ENCODE measurements at places on chromosomes 11 and 22. TPM values are rescaled to one million over a fixed set of nuclear protein-coding genes. Genes with fewer than 3 reads are reported as not detected.

GRCh38 chr11:31529701-31530100, 20.1 kb downstream of the ELP4 start:
- DNase-seq = no peak

- DNase-seq = peak; percentile 49
Measured at GRCh38 chr22:30582788-30583545, 8.5 kb upstream of the GAL3ST1 start.

GRCh38 chr11:71112990-71113389, 139.4 kb downstream of the SHANK2 start:
- DNase-seq = no peak

- no peak for DNase-seq
Measured at GRCh38 chr11:121291319-121291718, 1.3 kb upstream of the SC5D start.

DNA sequence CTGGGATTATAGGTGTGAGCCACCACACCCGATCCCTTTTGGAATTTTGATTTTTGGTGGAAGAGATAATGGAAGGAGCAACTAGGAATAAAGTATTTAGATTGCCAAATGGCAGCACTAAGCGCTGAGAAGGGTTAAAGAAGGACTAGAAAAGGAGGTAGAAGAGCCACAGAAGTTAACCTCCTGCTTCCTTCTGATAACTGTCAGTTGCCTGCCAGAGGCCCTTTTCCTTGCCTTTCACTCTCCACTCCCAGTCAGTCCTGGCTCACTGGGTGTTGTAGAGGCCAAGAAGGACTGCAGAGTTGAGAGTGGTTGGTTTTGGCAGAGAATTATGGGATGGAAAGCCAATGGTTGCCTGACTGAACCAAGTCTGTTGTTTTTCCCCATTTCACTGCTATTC, 19.3 kb downstream of the ZC3H12C start:
- DNase-seq = no peak

- no peak for DNase-seq
Measured at GRCh38 chr22:45997777-45998637, 21.0 kb upstream of the WNT7B start.

- peak; percentile 32 for DNase-seq
Measured at GRCh38 chr22:23856721-23857605, 712 bp upstream of the SLC2A11 start.

PDXP gene
- total RNA-seq = 2.0 TPM

DNA sequence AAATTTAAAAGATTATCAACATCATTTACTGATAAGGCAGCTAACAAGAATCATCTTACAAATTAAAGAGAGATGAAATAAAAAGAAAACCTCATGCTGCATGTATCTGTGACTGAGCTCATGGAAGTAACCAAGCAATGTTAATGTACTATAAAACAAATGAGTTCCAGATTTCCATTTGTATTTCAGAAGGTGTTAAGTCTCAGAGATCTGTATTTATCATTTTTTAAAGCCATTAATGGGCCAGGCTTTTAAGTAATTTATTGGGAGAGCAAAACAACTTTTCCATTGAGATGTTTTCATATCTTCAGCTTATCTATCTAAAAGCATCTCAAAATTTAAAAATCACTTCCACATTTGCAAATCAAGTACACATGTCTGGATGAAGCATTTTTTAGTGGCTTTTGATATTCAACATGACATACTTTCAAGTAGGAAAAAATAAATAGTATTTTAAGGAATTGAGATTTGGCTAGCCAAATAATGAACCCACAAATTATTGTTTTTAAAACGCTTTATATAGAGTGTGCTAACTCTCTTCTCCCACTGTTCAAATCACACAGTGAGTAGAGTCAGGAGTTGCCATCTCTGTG, 17.9 kb upstream of the BBOX1 start:
- peak; percentile 28 for DNase-seq

GRCh38 chr11:6391537-6392134, 1.4 kb downstream of the SMPD1 start:
- no peak for DNase-seq

GRCh38 chr11:77182542-77183430, 54.7 kb downstream of the MYO7A start:
- DNase-seq = no peak

- peak; percentile 22 for DNase-seq
Measured at GRCh38 chr22:19849835-19850762, 4.6 kb downstream of the GNB1L start.

DNA sequence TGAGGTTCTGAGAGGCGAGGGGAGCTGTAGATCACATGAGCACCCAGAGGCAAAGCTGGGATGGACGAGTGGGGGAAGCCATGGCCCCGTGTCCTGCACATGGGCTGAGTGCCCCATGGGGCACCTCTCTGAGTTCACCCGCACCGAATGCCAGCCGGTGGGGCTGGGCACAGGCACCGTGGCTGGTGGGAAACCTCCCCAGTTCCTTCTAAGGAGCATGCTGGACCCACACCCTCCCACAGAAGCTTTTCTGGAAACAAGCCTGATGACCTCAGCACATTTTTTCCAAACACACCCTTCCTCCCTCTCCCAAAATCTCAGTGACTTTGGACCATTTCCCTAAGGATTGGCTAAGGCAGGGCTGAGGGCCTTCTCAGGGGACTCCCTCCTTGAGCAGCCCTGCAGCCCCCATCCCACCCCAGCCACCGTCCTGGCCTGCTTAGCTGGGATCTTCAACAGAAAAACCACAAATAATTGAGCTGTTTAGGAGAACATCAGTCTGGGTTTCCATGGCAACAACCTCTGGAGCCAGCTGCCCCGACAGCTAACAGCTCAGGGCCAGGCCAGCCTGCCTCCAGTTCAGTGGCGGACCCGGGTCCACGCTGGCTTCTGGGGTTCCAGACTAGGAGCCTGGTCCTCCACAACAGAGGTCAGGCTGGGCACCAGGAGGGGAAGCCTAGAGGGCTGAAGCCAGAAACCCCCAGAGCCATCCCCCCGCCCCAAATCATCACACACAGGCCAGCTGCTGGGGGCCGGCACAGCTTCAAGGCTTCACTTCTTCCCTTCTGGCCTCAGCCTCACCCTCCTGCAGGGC, 18.1 kb upstream of the LINC01488 start:
- DNase-seq = peak; percentile 96

TIMP3 gene
- 89.6 TPM for total RNA-seq

OR52H1 gene
- 0.59 TPM for total RNA-seq

TMEM121B gene
- total RNA-seq = 0.39 TPM

GRCh38 chr11:117809236-117810055, 12.4 kb upstream of the DSCAML1 start:
- peak; percentile 62 for DNase-seq

P4HA3 gene
- 0.79 TPM for total RNA-seq

GNAZ gene
- 1.8 TPM for total RNA-seq

DNA sequence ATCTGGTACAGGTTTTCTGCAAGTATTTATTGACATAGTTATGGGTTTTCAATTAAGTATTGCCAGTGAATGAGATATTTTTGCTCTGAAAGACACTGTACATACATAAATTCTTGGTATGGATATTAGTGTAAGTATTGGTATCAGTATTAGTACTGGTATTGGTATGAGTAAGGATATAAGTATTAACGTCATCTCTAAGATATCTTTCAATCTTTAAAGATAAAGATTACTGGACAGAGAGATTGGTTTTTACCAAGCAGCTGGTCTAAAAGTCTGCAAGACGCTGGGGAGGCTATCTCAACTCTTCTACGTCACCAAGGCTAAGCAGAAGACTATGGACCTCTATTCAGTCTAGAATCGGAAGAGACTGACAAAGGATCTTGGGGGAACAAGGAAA, 234.5 kb downstream of the NXPE2 start:
- DNase-seq = no peak

- no peak for DNase-seq
Measured at GRCh38 chr11:99333621-99334020, 312.9 kb downstream of the CNTN5 start.

All from skin of body (tissue), 3 donors.